ENCODE measurements at places on chromosomes 2 and 18.

DNA sequence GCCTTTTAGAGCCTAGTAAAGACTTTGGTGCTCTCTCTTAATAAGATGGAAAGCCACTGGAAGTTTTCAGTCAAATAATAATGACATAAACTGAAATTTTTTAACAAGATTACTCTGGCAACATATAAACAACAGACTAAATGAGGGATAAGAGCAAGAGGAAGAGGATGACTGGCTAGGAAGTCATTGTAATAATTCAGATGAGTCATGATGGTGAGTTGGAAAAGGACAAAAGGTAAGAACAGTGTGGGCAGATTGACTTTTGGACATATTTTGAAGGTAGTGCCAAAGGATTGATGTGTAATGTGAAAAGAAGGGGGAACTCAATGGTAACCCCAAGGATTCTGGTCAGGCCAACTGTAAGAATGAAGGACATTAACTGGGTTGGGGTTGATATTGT lies 310.3 kb downstream of the NOL4 start:
- DNase-seq = no peak

- no peak for DNase-seq
These were observed 107.9 kb downstream of the PRKCE start for GRCh38 chr2:45759310-45759851.

GRCh38 chr2:113192459-113193100 lies 18.8 kb downstream of the PSD4 start:
- no peak for DNase-seq

DNA sequence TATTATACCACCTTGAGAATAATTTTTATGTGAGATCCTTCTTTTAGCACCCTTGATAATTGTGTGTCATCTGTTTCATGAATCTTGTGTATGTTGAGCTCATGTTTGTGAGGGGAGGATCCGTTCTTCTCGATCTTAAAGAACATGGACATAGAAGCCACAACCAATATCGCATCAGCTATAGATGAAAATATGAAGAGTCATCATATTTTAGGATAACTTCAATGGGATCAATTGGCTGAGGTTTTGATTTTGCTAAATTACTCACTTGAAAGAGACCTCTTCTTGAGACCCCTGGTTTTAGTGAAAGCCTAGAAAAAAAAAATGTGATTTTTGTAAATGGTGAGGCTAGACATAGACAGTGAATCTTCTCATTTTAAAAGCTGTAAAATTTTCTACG lies 385.3 kb upstream of the NRP2 start:
- DNase-seq = no peak

DNA sequence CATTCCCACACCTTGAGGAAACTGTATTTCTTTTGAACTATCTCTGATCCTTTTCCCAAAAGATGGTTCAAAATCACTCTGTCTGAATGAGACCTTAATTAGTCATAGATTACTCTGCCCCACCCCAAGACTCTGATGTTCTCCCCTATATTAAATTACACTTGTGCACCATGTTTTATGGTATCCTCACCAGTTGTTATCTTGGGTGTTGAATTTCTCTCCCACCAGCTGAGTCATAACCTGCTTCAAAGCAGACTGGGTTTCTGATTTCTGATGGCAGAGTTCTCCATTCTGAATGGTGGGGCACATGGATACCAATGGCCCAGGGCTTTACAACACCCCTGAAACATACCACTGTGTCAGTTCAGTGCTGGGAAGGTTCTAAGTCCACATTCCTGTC lies 15.0 kb downstream of the CDH20 start:
- no peak for DNase-seq

- DNase-seq = peak; percentile 89
These were observed 45.2 kb downstream of the ACVR1 start for GRCh38 chr2:157830696-157831570.

DNA sequence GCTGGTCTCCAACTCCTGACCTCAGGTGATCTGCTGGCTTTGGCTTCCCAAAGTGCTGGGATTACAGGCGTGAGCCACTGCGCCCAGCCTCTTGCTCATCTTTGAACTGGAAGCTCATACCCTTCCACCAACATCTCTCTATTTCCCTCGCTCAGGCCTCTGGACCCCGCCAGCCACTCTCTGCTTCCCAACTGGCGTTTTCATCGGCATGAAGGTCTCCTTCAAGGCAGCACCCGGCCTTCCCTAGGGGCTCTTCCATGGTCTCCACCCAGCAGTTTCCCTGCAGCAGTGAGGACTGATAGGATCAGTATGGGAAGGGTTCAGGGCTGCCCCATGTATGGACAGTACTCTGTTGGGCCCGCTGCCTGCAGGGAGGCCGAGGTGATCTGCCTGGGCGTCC lies 65.8 kb upstream of the HS6ST1 start:
- DNase-seq = no peak

DNA sequence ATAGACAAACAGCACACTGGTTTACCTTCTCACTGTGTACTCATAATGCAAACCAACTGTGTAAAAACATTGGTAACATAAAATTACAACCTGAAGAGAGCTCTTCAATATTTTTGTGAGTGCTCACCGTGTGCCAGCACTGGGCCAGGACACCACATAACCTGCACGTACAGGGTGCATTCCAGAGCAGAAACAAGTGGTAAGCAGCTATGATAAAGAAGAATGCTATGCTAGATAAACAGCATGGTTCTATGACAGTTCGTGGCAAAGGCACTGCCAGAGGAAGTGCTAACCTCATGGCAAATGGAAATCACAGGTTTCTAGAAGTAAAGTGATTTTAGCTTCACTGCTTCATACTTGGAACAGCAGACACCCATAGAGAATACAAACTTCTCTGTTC lies 343.5 kb downstream of the MTX2 start:
- DNase-seq = no peak

GRCh38 chr2:45412754-45413379 lies 198.2 kb downstream of the SRBD1 start:
- no peak for DNase-seq

- no peak for DNase-seq
These were observed 853 bp downstream of the GNAL start for GRCh38 chr18:11689669-11690565.

- DNase-seq = no peak
These were observed 2.7 kb downstream of the PER2 start for GRCh38 chr2:238285653-238286082.

- DNase-seq = peak; percentile 20
These were observed 594.9 kb upstream of the ID2 start for GRCh38 chr2:8086796-8087479.

- DNase-seq = no peak
These were observed 4.1 kb downstream of the MBD2 start for GRCh38 chr18:54220406-54220805.

DNA sequence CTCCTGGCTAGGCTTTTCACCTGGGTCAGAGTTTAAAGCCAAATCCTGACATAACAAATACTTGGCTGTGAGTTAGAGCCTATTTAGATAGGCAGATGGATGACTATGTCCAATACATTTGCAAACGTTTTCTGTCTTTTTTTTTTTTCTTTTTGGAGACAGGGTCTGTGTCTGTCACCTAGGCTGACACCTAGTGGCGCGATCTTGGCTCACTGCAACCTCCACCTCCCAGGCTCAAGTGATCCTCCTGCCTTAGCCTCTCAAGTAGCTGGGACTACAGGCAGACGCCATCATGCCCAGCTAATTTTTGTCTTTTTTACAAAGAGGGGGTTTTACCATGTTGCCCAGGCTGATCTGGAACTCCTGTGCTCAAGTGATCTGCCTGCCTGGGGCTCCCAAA lies 124.8 kb downstream of the DYM start:
- DNase-seq = no peak

DNA sequence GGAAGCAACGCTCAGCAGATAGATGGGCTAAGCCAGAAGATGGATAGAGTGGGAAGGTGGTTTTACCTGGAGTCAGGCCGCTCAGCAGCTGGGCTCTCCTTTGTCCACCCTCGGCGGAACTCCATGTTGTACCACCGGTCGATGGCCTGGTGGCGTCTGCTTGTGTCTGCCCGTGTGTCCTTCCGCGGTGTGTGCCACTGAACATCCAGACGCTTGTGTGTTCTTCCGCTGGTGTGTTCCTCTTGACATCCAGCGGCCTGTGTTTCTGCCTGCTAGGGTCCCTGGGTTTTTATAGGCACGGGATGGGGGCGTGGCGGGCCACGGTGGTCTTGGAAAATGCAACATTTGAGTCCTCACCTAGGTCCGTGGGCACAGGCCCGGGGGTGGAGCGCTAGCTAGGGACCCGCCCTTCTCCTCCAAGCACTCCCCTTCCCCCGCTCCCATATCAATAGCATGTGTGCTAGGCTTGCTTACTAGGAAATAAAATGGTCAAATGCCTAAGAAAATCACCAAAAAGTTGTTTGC lies 1431.7 kb upstream of the ACVR2A start:
- DNase-seq = no peak

GRCh38 chr2:242060212-242060835 lies 190.8 kb downstream of the RTP5 start:
- DNase-seq = no peak

DNA sequence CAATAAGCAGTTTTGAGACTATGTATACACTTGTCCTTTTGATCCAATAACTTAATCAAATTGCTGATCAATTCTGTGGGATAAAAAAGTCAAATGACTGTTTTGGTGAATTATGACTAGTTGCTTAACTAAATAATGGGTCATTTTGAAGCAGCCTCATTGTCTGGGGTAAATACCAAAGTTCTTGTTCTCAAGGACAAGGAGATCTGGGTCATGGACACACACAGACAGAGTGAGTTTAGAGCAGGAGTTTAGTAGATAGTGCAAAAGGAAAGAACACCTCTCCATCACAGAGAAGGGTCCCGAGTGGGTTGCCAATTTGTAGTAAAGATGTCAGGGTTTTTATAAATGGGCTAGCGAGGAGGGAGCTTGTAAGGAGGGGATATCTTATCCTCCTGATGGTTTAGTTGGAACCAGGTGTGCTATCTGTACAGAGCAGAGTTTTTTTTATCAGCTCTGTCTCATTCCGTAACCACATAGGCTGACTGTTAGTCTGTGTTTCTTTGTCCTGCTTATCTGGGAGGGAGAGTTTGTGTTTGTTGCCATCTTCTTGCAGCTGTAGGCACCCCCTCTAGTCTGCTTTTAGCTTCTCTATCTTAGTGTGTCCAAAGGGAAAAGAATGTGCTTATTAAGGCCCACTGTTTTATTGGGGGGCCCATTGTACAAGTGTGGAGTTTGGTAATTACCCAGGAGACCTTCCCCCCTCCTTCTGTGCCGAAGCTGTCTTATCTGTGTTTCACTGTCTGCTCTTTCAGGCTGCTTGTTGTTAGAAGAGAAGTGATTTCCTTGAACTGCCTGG lies 48.7 kb upstream of the C1GALT1C1L start:
- DNase-seq = no peak

DNA sequence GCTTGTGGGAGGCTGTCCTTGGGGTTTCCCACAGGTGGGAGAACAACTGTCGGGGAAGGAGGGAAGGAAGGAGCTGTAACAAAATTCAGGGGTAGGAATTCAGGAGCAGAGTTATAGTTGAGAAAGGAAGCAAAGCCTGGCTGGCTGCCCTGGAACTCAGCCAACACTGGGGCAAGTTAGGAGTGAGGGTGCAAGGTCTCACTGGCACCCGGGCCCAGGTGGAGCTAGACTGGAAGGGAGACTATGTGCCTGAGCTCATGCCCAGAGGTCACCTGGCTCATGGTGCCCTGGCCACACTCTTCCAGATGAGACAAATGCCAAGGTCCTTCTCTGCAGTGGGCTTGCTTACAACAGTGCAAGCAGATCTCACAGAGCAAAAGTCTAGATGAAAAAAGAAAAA lies 75.6 kb upstream of the ARHGAP28 start:
- no peak for DNase-seq

DNA sequence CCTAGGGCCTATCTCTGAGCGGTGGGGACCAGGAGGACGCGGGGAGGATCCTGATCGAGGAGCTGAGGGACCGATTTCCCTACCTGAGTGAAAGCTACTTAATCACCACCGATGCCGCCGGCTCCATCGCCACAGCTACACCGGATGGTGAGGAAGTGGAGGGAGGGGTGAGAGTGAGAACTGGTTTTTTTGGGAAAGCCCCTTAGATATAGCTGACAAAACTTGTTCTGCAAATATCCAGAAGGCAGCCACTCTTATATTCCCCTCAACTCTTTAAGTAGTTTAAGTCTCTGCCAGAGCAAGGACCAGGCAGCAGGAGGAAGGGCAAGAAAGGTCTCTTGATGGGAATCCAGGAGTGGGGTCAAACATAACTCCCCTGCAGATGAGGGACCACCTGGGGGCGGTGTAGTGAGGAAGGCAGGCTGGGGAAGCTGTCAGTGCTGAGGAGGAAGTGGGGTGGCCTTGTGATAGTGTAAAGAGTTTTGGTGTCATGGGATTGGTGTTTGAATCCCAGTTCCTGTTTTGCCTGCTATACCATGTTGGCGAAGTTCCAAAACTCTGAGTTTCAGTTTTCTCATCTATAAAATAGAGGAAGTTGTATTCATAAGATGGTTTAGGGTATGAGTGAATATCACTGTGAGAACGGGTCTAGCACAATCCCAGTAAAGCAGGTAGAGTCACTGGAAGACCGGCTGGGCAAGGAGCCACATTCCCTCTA lies 3.4 kb downstream of the NAGK start:
- peak; percentile 98 for DNase-seq

- no peak for DNase-seq
These were observed 61.9 kb downstream of the PUM2 start for GRCh38 chr2:20288642-20289340.

GRCh38 chr2:67671464-67672450 lies 274.6 kb downstream of the ETAA1 start:
- no peak for DNase-seq

- no peak for DNase-seq
These were observed 31.2 kb downstream of the SALL3 start for GRCh38 chr18:79010802-79011201.

- no peak for DNase-seq
These were observed 44.3 kb downstream of the CCDC148 start for GRCh38 chr2:158412206-158412605.

- peak; percentile 62 for DNase-seq
These were observed at the start of gene ABCB6 for GRCh38 chr2:219218732-219219701. Gene ABCB6, minus strand, starts transcription at chr2:219218958. Its CDS starts 285 bp downstream, at chr2:219218673.

GRCh38 chr2:99784282-99784681 lies 294.5 kb upstream of the REV1 start:
- DNase-seq = no peak

DNA sequence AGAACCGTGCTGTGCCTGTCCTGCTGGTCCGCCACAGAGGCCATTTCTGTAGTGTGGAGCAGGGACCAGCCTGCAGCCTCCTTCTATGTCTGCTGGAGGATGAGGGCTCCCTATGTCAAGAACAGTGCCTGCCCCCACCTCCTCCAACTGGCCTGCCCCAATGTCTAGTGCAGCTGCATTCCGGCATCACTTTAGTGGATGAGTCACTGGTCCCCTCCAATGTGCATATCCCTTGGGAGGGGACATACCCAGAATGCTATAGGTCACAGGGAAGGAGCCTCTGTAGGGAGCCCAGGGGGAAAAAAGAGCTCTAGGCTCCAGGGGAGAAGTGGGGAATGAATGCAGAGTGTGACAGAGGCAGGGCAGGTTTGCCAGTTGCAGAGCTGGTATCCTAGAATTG lies 219.6 kb downstream of the CELF4 start:
- DNase-seq = no peak

GRCh38 chr2:104840156-104840555 lies 13.8 kb upstream of the POU3F3 start:
- no peak for DNase-seq

GRCh38 chr18:72811047-72811446 lies 56.7 kb downstream of the NETO1 start:
- DNase-seq = no peak
